ENCODE measurements at places on chromosomes 11 and 22.

DNA sequence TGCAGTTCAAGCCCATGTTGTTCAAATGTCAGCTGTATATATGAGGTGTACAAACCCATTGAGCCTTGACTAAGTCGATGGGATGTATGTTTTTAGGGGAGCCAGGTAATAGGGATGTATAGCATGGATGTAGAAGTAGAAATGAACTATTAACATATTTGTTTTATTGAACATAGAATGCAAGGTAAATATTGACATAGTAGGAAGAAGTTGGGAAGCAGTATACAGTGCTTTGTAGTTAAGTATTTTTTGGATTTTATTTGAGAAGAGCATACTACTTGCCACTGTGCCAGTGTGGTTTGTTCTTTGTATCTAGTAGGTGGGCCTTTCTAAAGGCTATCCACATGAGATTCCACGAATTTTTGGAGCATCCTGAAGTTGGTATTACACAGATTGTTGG, 20.8 kb upstream of the NAT10 start:
- DNase-seq = no peak

DNA sequence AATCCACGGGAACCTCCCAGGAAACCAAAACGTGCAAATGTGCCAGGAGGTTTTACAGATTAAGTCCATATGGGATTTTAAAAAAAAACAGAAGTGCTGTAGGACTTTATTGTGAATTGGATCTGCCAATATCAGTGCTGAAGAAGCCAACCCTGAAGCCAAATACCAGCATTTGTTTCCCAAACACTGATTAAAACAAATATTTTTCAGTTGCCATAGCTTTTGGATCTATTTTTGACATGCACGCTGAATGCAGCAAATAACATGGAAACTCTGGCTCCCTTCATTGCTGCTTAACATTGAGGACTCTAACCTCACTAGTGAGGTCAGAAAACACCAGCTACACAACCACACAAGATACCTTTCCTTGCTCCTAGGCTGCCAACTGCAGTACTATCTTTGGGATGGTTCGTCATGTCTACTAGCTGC, 28.4 kb upstream of the SIK2 start:
- no peak for DNase-seq

GRCh38 chr11:114106986-114107385, 47.5 kb downstream of the ZBTB16 start:
- DNase-seq = no peak

- DNase-seq = no peak
These were observed 22.9 kb upstream of the THY1 start for GRCh38 chr11:119445850-119446249.

DNA sequence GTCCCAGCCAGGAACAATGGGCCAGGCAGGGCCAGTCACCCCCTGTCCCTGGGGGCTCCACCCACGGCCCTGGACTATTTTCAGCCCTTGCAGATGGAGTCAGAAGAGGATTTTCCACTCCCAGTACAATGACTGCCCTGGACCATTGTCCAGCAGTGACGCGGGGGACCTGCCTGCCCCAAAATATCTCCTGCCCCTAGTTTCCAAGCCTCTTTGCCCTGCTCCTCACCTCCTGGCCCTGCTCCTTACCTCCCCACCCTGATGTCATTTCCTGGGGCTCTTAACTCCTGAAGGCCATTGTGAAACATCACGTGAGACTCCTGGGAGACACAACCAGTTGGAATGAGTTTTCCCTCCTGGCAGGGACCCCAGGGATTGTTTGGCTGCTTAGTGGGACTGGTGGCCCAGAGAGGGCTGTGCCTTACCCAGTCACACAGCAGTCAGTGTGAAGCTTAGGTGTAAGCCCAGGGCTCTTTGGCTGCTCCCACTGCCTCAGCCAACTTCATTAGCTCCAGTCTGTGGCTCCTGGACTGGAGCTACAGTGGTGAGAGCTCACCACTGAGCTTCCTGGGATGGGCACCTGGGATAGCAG, 22.2 kb downstream of the P2RY2 start:
- DNase-seq = no peak

GRCh38 chr22:24841261-24841660, 35.2 kb downstream of the SGSM1 start:
- no peak for DNase-seq

GRCh38 chr22:41229730-41230400, 10.9 kb downstream of the CHADL start:
- DNase-seq = no peak

GRCh38 chr22:45096256-45096907, 67.3 kb upstream of the NUP50 start:
- DNase-seq = no peak

GRCh38 chr11:15185021-15185420, 70.3 kb downstream of the INSC start:
- no peak for DNase-seq

DNA sequence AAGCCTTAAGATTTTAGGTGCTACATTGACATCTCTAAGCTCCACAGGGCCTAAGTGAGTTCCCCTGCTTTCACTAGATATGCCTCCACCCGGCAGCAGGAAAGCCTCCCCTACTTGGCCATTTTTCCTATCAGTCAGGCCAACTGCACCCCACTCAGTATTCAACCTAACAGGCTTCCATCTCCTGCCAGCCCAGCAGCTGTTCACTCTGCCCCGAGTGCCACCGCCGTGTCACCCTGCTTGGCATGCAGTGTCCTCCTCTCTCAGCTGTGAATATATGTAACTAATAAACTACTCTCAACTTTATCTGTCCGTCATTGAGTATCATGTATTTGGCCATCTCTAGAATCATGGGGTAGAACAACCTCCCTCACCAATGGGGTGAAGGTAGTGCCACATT, 9.0 kb upstream of the OR6M1 start:
- no peak for DNase-seq
